SK-N-SH (cell line): ENCODE measurements at places on chromosomes 3 and 15.

GRCh38 chr15:44530653-44531052, 6.3 kb upstream of the EIF3J start:
- no peak for DNase-seq

GRCh38 chr15:80142646-80143045, 10.2 kb upstream of the FAH start:
- DNase-seq: no peak

DNA sequence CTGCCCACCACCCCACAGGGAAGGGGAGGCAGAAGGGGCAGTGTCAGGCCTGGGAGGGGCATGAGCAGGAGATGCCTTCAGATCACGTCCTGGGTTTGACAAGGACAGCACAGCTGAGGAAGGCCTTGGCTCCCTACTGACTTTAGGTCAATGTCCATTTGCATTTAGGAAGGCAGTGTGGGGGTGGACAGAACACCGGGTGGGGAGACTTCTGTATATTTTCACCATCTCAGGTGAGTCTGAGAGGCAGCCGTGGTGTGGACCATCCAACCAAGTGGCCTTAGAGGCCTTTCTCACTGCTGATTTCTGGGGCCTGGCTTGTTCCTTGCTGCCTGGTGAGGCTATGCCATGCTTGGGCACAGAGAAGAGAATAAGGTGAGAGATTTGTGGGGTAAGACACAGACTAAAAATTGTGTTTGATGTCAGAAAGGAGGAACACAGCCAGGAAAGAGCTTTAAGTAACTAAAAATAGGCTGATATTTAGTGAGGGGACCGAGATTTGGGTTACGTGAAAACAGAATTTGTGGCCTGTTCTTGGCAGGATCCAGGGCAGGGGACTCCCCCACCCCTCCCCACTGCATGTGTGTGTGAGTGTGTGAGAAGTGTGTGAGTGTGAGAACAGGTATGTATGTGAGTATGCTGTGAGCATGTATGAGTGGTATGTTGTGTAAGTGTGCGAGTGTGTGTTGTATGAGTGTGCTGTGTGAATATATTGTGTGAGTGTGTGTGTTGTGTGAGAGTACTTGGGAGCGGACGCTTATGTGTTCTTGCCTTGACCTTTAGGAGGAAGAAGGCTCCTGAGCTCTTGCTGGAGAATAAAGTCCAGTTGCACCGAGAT, 11.8 kb upstream of the PLA2G4E start:
- no peak for DNase-seq

GRCh38 chr15:76313731-76314130, 2.5 kb upstream of the ETFA start:
- DNase-seq: no peak

- DNase-seq: no peak
Measured at GRCh38 chr15:65533057-65533756, 2.9 kb downstream of the HACD3 start.

GRCh38 chr3:144894576-144894975, 923.0 kb downstream of the DIPK2A start:
- DNase-seq: no peak

DNA sequence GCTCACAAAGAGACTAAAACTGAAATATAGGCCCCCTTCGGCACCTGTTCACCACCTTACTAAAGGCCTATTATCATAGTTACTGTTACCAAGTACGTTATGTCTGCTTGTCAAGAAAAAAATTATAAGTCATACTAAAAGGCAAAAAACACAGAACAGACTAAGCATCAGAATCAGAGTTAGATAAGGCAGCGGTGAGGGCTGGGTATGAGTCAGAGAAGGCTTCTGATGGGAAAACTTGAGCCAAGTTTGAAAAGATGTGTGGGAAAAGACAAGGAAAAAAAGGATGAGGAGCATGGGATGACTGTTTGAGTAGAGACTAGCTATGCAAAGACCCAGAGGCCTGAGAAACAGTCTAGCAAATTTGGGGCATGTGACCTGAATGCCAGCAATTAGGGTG, 387.2 kb upstream of the SGO1 start:
- no peak for DNase-seq

DNA sequence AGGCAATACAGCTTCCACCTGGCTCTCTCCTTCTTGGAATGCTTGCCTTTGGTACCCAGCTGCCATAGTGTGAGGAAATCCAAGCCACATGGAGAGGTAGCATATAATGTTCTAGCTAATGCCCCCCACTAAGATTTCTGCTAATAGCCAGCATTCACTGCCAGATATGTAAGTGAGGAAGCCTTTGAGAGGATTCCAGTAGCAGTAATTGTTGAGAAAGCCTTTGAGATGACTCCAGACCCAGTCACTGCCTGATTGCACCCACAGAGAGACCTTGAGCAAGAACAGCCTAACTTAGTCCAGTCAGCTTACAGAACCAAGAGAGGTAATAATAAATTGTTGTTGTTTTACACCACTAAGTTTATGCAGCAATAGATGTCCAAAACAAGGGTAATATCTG, 63.1 kb downstream of the STRIT1 start:
- DNase-seq: no peak

- DNase-seq: no peak
Measured at GRCh38 chr3:8635631-8636030, 9.0 kb downstream of the SSUH2 start.
